Hypothalamus (tissue), 51 donors: ENCODE measurements at places on chromosomes 5 and 9.

DNA sequence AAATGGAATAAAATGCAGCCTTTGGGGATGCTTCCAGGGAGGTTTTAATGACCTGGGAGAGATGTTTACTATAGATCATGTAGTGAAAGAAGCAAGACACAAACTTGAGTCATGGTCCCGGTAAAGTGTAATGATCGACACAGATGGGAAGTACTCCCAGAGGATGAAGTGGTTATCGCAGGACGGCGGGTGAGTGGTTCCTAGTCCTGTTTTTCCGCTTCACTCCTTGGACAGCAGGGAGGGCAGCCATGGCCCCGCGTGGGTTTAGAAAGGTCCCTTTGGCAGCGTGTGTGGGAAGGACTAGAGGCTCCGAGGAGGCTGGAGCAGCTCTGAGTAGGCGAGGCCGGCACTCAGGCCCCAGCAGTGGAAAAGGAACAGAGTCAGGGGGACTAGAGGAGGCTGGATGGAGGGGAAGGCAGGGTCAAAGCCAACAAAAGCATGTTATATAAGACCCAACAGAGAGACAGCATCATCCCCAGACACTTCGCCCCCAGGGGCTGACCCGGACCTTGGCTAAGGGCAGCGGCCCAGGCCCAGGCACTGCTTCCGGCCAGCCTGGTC lies 49.2 kb upstream of the STXBP1 start:
- DNase-seq = no peak

GRCh38 chr5:80569961-80570786 lies at the start of gene ANKRD34B:
ANKRD34B (minus strand) TSS chr5:80570280; CDS start chr5:80560019, 10,261 bp downstream.
- DNase-seq = no peak

GRCh38 chr9:129102791-129103594 lies 7.6 kb downstream of the CRAT start:
- peak; percentile 40 for DNase-seq

DNA sequence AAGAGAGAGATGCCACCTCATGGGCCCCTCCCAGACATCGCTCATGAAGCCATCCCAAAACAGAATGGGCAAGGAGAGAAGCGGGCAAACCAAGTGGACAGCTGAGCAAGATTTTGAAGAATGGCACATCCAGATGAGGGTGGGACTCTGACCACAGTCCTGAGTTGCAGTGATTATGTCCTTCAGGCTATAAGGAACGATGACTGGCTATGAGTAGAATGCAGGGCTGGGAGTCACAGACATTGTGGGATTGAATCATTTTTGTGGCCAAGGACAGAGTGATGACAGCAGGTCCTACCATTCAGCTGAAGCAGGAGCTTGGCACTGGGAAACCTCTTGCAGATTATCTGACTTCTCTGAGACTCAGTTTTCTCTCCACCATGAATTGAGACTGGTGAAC lies 245.7 kb upstream of the SLC30A5 start:
- no peak for DNase-seq

GRCh38 chr5:76425146-76425545 lies 22.1 kb downstream of the IQGAP2 start:
- no peak for DNase-seq

GRCh38 chr5:41542183-41542582 lies 31.8 kb upstream of the PLCXD3 start:
- no peak for DNase-seq

DNA sequence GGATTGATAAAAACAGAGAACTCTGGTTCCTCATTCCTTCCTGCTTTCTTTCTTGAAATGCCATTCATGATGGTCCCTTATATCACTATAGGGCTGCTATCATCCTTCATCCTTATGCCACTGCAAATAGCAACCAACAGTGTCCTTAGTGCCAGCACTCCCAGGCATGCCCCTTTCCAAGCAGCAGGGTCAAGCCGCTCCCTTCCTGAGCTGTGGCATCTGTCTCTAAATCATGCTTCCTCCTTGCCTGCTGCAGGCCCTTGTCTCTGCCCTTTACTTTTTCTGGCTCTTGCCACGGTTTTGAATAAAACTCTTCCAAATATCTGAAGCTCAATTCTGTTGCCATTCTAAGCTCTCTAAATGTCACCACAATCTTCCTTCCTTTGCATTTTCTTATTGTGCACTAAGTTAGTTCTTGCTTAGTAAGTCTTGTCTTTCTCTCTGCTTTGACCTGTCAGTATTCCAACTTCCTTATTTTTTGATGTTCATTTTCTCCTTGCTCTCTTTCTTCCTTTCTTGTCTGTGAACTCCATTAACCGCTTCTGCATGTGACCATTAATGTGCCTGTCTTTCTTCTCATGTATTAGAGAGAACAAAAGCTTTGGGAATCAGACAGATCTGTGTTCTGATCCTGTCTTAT lies 19.9 kb downstream of the TLR4 start:
- no peak for DNase-seq

GRCh38 chr9:126875756-126876510 lies 15.5 kb downstream of the ZBTB34 start:
- no peak for DNase-seq

DNA sequence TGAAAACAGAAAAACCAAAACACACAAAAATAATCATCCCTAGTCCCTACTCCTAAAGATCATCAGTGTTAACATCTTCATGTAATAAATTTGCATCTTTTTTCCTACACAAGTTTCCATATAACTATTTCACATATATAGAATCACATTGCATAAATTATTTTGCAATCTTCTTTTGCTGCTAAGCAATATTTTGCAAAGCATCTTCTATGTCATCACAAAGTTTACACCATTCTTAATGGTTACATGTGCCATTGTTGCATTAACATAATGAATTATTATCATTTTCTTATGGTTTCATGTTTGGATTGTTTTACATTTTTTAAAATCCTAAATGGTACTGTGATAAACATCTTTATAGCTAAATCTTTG lies 17.8 kb downstream of the SH3TC2 start:
- no peak for DNase-seq

DNA sequence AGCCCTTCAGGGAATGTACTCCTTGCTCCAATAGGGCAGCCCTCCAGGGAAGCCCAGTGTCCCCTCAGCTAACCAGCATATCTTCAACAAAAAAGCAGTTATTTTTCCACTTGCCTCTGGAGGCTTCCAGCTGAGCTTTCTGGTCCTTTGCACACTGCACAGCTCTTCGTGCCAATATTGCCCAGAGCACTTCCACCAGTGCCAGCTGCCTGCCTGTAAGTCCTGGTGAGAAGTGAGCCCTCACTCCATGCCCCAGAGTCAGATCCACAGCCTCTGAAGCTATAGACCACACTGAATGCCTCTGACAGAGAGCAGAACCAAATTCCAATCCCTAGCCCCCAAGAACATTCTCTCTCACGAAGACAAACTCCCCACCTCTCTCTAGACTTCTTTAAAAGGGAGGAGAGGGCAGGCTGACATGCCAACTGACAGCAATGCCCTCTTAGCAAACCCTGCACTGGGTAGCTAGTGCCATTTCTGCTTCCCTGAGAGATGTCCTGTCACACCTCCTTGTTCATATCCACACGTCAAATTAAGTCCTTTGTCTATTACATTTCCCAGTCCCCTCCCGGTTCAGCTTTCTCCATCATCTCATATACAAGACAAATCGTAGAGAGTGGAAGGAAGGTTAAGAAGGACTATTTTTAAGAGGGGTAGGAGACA lies 12.7 kb upstream of the HEXB start:
- no peak for DNase-seq

DNA sequence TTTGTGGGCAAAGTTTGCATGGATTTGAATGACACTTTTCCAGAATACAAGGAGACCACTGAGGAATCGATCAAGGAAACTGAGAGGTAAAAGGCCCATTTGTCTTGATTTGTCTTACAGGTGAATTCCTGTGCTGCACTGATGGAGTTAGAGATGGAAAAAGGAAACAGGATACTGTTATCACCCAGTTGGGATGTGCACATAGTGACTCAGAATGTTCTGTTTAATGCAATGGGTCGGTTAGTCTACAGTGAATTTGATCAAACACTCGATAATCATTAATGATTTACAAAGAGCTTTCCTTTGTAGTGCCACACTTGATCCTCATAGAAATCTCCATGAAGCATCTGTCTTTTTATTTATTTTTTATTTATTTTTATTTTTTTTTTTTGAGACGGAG lies 64.7 kb downstream of the GDA start:
- DNase-seq = no peak

GRCh38 chr9:1386420-1386819 lies 336.3 kb downstream of the DMRT2 start:
- no peak for DNase-seq
